Lung microvascular endothelial cell (primary cell): ENCODE measurements at places on chromosomes 1 and 21.

DNA sequence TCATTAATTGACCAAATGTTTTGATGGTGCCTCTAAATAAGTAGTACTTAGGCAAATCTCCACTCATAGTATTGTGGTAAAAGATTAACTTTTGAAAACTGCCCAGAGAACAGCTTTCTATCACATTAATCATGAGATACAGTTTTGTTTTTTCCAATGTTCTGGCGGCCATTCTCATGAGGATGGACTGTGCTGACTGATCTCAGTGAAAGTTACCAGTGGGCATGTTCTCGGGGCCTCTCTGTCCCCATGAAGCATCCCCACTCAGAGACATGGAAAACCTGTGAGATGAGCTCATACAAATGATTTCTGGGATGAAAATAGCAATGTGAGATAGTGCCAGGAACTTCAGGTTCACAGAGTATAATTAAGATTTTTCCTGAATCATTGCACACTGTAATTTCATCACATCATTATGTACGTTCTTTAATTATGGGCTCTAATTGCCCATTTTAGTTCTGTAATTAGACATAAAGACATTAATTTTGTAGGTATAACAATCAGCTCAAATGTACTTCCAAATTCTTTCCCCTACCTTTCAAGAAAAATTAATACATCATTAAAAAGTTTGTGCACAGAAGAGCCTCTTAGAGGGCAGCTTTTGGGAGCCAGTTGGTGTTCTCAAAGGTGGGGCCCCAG, 40.5 kb downstream of the DDR2 start:
- no peak for DNase-seq

- DNase-seq = no peak
These were observed 19.9 kb upstream of the CSF3R start for GRCh38 chr1:36502616-36503015.

- DNase-seq = peak; percentile 89
These were observed 80.7 kb downstream of the NID1 start for GRCh38 chr1:235984041-235984825.

DNA sequence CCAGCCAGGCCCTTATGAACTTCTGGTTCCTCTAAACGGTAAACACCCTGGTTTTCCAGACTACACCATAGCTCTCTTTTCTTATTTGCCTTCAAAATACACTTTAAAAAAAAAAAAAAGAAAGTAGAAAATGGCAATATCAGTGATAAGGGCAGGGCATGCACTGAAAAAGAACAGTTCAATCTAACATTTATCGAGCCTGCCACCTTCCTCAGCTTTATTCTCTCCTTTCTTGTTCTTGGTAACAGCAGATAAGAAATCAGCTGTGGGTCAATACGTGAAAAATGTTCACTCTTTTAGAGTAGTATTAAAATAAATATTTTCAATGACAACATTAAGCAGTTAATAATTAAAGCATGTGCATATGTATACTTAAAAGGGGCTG, 83.1 kb upstream of the ZNF648 start:
- peak; percentile 2 for DNase-seq

- DNase-seq = no peak
These were observed 69.2 kb upstream of the ARTN start for GRCh38 chr1:43864111-43865045.

GRCh38 chr1:37474697-37475379, 458 bp downstream of the ZC3H12A start:
- peak; percentile 50 for DNase-seq

- DNase-seq = no peak
These were observed 43.0 kb upstream of the ADAMTS1 start for GRCh38 chr21:26888256-26888655.

GRCh38 chr1:28886731-28887418, 27.5 kb upstream of the EPB41 start:
- DNase-seq = peak; percentile 40

DNA sequence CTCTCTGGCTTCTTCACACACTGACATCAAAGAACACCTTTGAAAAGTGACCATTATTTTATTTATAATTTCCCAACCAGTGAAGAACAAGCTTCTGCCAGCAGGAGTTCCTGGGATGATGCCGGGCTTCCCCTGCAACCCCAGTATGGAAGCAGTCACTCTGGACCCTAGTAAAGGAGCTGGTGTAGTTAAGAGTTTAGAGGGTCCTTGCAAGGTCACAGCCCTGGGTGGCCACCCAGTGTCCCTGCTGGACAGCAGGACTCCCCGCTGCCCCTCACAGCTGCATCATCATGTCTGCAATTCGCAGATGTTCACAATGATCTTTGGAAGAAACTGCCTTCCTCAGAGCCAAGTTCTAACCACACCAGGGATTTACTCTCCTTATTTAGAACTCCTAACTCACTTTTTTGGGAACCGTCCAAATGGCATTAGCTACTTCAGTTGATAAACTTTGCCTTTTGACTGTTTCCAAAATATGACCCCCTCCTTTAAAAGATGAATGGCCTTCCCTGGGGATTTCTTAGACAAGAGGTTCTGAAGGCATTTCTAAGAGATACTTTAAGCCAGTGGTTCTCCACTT, 90.6 kb downstream of the HIVEP3 start:
- DNase-seq = no peak

DNA sequence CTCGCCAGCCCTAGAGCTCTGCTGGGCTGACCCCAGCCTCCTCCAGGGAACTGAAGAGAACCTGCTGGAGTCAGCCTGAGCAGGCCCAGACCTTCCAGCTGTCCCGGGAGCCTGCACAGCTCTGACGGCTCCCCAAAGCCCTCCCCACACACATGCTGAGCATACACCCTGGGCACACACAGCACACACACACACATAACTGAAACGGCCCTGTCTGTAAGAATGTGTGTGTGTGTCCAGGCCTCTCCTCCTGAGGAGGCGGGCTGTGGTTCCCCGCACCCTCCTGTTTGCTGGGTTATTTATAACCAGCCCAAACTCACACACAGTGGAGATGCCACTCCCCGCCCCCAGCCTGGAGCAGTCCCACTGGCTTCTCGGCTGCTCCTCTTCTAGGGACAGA, 20.2 kb downstream of the SDC3 start:
- no peak for DNase-seq

DNA sequence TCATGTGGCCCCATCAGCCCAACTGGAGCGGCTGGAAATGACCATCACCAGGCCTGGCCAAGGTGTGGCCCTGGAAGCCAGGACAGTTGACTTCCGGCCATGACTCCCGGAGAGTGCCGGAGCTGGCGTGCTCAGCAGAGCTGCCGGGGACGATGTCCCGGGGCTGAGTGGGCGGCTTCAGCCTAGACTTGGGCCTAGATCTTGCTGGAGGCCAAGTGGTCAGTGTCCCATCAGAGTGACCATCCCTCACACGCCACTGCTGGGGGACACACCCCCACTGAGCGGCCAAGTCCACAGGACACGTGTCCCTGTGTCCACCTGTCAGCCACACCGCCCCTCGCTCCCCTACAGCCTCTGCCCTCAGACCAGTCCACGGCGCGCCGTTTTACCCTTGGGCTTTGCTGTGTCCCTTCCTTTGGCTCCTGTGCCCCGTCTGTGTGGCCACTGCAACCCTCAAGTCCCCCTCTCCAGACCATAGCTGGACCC, 4.0 kb downstream of the FAAP20 start:
- DNase-seq = peak; percentile 20
